ENCODE measurements at places on chromosomes 7 and 10.
A peak's percentile ranks its signal among the peaks of the same experiment; 100 is the strongest.

GRCh38 chr7:140570120-140570519 is 70.5 kb downstream of the DENND2A start:
- DNase-seq, result no peak

DNA sequence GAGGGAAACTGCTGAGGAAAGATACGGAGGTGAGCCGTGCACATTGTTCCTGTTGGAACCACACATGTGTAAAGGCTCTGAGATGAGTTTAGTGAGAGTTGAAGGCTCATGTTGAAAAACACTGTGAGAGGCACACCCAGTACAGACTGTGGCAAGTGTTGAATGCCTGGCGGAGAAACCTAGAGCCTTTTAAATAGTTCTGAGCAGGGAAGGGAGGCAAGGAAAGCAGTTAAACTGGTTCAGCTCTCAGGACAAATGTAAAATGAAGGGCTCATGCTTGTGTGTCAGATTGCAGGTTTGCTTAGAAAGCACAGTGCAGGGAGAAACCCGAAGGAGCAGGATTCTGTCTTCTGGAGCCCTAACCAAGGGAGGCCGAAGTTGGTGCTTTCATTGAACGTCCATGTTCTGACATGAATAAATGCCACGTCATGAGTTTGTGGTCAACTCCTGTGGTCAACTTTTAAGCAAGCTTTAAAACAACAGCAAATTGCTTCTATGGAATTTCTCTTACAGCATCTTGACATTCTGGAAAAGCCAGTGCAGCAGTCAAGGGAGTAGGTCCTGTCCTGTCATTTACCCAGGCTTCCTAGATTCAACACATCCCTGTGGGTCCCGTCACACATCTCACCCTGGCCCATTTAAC is 650.9 kb upstream of the GALNT17 start:
- no peak for DNase-seq

GRCh38 chr7:44184206-44184872 is 4.9 kb downstream of the GCK start:
- no peak for DNase-seq

DNA sequence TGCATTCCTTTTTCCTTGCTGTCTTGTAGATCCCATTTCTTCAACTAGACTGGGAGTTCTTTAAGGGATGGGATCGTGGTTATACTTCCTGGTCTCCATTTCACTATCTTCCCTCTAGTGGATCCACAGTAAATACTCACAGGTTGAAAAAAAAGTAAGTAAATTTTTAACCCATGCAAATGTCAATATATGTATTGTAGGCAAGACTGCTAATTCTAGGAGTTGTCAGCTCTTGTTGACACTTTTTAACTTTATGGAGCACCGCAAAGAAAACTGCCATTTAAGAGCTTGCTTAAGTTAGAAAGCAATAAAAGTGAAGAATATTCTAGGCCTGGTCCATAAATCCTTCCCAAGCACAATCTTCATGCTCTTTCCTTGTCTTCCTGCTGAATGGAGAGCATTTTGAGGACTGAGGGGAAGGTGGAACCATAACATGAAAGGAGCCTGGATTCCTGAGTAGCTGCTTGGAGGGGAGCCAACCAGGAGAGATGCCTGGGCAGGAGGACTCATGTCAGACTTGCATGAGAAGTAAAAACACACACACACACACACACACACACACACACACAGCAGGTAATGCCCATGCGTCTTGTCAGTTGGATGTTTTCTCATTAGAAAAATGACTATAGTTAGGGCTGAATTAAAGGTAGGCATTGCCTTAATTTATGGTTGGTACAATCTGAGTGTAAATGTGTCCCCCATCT is 32.2 kb downstream of the VWA2 start:
- no peak for DNase-seq

- no peak for DNase-seq
Measured at GRCh38 chr7:84302949-84303348, 108.4 kb upstream of the SEMA3A start.

GRCh38 chr10:4519658-4520402 is 306.2 kb upstream of the AKR1E2 start:
- DNase-seq, result no peak

- no peak for DNase-seq
Measured at GRCh38 chr10:62011558-62011957, 110.1 kb downstream of the ARID5B start.

DNA sequence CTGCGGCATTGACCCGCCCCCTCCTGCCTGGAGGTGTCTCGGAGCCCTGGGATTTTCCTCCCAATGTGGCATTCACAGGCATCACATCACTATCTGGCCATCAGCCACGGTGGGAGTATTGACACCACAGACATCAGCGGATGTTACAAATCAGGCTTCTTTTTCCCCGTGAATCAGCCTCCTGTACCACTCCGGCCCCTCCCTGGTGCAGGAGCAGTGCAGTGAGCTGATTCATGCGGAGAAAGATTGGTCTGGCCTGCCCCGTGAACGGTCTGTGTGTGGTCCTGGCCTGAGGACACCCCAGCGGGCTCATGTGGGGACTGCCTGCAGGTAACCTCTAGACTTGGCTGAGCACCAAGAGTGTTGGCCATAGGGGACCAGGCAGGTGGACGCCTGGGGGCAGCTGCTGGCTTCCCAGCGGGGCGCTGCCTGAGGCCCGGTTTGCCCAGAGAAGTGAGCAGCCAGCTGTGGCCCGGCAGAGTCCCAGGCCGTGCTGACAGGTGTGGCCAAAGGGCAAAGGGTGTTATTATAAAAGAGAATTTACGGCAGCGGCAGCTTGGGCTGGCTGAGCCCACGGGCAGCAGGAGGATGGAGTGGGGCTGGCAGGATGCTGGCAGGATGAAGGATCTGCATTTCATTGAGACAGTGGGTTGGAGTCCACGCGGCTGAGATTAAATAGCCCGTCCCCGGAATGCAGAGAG is 32.1 kb upstream of the GNA12 start:
- DNase-seq, result no peak

- DNase-seq, result no peak
Measured at GRCh38 chr10:116143673-116144222, 129.3 kb downstream of the GFRA1 start.

DNA sequence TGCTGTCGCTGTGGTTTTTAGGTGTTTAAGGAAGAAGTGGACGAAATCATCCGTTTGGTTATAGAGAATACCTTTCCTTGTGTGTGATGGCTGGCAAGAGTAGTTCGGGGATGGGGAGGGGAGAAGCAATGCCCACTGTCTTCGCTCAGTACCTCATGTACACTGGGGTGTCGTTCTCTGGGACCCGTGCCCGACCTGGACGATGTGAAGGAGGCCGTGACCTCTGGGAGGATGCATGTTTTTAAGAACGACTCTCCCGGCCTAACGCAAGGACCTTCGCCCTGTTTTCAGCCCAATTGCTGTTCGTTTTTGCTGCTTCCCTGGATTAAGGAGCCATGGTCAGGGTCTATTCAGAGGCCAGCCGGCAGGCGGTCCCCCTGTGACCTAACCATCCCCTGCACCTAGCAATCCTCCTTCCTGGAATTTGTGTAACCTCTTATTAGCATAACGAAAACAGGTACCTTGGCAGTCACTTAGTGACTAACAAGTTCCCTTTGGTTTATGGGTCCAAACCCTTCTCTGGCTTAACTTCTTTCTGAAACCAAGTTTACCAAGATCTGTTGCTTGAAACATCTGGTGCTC is 1.3 kb downstream of the NFE2L3 start:
- DNase-seq, result no peak

DNA sequence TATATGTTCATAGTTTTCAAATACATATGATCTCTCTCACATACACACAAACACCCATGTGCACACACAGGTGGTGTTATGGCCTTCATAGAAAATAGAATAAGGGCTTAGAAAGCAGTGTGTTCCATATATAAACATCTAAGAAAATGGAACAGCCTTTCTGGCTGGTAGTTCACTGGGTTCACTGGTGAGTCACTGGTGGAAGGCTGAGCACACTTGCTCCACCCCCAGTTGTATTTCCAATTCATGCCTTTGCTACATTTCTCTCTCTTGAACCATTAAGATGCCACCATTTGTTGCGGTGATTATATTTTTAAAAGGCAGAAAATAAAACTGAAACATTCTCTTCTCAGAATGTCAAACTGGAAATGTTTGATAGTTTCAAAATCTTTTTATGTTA is 252.1 kb downstream of the GLI3 start:
- DNase-seq, result no peak

GRCh38 chr10:110857265-110858171 is 14.2 kb upstream of the PDCD4 start:
- peak; percentile 60 for DNase-seq

GRCh38 chr10:48363617-48364355 is 57.3 kb downstream of the MAPK8 start:
- DNase-seq, result no peak

GRCh38 chr7:125061-125475 is 67.3 kb upstream of the FAM20C start:
- DNase-seq, result no peak

- DNase-seq, result no peak
Measured at GRCh38 chr7:128937647-128938543, at the start of gene IRF5. Gene IRF5 (plus strand): TSS chr7:128937927. CDS start chr7:128942082, 4,155 bp downstream.

GRCh38 chr10:11146402-11147171 is 128.9 kb downstream of the CELF2 start:
- peak; percentile 25 for DNase-seq

DNA sequence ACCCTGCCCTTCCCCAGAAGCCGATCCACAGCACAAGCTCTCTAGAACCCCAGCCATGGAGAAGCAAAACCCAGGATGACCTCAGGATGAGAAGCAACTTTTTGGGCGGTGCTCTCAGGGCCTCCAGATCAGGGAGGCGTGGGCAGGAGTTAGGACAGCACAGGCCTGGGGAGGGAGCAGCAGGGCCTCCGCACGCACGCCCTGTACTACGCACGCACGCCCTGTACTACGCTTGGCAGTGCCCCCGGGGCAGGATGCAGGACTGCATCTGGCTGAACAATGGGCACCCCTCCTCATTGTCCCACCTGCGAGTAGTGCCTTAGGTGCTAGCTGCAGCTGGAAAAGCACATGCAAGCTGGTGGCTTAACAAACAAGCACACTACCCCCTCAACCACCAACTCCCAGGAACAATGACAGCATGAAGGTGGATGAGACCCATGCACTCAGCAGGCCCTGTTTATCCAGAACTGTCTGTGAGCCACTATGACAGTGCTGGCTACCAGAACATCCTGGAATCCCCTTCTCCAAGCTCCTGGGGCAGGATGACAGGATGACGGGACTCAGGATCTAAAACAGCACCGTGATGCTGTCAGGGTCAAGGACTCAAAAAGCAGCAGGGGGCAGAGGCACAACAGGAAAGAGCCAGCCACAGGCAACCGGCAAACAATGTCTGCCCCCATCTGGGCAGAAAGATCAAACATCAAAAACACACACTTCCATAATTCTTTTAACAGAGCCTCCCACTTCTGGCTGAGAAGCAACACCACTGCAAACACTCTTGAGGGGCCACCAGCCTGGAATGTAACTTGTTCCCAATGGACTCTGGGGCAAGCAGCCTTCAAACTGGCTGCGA is 11.8 kb downstream of the PODXL start:
- DNase-seq, result no peak

GRCh38 chr7:136883046-136883445 is 14.6 kb downstream of the CHRM2 start:
- no peak for DNase-seq

- DNase-seq, result no peak
Measured at GRCh38 chr7:152313831-152314604, 121.8 kb downstream of the KMT2C start.

DNA sequence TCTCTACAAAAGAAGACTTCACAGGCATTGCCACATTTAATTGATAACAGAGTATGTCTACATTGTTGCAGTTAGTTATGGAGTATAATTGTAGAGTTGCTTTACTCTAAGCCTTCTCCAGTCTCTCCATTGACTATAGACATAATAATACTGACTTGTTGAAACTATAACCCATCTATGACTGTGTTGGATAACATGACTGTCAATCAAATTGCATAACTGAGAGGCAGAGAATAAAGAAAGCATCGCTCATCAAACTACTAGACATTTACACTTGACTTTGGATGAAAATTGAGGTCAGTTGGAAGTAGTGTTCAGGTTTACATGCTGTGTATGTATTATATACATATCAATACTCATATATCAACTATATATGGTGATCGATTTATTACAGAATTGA is 3.4 kb upstream of the ATXN7L1 start:
- no peak for DNase-seq

DNA sequence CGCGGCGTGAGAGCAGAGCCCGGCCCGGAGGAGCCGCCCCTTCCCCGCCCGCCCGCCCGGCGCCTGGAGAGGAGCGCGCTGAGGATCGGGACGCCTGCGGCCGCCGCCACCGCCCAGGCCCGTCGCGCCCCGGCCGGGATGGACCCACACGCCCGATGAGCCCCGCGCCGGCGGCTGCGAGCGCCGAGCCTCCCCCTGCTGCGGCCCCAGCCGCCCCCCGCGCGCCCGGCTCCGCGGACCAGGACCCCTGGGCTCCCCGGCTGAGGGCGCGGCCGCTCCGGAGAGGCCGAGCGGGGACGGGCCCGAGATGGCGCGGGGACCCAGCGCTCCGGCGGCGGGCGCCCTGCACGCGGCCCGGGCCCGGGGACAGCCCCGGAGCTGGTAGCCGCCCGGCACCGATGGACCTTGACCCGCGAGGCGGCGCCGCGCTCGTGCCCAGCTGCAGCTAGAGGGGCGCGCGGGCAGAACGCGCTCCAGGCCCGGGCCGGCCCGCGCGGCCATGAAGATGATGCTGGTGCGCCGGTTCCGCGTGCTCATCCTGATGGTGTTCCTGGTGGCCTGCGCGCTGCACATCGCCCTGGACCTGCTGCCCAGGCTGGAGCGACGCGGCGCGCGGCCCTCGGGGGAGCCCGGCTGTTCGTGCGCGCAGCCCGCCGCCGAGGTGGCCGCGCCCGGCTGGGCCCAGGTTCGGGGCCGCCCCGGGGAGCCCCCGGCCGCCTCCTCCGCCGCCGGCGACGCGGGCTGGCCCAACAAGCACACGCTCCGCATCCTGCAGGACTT is 520 bp downstream of the FAM20C start:
- no peak for DNase-seq

DNA sequence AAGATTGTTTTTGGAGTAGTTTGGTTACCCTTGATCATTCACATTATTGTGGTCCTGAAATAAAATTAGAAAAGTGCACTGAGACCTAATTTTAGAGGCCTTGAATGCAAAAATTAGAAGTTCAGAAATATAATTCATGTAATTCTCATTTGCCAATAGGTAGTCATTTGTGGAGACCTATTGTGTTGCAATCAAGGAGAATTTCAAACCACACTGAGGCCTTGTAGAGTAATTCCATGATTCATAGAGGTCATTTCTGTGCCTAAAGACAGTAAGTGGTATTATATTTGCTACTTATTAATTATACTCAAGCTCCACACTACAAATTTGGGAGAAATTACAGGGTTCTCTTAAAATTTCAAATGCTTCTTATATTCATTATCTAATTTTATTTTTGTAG is 946.8 kb upstream of the POT1 start:
- no peak for DNase-seq

GRCh38 chr10:43123361-43124093 is 14.7 kb upstream of the CSGALNACT2 start:
- DNase-seq, result no peak

DNA sequence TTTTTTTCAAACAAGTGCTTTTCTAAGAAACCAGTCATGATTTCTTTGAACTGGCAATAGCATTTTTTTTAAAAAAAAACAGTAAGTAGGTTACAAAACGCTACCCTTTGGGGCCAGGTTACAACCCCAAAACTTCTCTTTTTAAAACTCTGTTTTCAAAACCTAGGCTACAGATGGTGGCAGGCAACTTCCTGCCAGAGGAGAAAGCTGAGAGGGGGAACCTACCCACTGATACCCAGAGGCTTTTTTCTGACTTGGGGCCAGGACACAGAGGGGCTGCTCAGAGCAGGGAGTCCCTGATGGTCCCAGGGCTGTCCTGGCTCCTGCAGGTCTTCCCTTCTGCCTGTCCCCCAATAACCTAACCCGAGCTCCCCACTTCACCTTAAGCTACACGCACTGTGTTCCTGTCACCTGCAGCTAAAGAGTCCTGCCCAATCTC is 6.9 kb downstream of the STN1 start:
- DNase-seq, result peak; percentile 35

Measured in T-helper 1 cell (primary cell).